ENCODE measurements at places on chromosomes 3 and 15.

DNA sequence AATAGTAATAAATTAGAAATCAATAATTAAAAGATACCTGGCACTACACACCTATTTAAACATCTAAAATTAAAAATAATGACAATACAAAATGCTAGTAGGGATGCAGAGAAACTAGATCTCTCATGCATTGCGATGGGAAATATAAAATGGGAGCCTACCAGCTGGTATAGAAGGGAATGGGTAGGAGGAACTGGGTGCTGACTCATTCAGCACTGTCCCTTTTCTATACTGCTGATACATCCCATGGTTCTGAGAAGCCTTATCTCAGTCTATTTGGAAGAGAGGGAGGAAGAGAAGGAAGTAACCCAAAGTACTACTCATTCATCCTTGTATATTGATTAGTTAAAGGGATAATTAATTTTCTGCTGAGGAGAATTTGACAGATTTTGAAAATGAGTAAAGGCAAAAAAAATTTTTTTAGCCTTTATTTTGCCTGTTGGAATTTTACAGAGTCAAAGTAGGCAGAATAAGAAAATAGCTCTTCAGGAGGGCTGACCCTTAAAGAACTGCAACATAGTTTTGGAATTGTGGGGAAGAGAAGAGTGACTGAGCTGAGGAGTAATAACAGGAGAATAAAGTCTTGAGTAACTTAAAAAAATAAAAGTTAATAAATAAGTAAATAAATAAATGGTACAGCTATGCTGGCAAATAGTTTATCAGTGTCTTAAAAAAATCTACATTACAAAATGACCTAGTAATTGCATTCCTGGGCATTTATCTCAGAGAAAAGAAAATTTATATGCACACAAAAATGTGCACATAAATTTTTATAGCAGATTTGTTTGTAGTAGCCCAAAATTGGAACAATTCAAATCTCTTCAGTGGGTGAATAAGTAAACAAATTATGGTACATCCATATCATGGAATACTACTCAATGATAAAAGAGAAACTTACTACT lies 15.3 kb upstream of the BHLHE40 start:
- DNase-seq: no peak

DNA sequence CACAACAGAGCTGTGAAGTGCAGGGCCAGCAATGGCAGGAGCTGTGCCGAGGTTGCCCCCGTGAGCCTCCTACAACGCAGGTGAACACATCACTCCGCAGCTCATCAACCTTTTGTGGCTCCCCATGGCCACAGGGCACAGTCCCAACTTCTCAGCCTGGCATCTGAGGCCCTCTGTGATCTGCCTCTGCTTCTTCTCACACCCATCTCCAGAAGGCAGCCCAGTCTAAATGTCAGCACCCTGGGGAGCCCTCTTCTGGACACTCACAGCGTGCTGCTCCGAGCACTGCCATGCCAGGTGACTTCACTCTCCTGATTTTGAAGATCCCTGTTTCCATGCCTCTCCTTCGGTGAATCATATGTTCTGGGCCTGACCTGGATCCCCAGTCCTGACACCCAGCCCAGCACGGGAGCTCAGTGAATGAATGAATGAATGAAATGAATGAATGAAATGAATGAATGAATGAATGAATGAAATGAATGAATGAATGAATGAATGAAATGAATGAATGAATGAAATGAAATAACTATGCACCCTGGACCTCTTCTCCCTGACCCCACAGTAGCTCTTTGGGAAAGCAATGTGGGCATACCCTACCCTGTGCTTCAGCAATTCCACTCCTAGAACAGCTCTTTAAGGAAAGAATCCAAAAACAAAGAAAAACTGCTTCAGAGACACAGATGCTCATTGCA lies 17.9 kb upstream of the SKIC8 start:
- no peak for DNase-seq

- DNase-seq: peak; percentile 62
These were observed at the start of gene SV2B for GRCh38 chr15:91099995-91100813. Gene SV2B (plus strand): TSS chr15:91100257. CDS start chr15:91226264, 126,007 bp downstream.

DNA sequence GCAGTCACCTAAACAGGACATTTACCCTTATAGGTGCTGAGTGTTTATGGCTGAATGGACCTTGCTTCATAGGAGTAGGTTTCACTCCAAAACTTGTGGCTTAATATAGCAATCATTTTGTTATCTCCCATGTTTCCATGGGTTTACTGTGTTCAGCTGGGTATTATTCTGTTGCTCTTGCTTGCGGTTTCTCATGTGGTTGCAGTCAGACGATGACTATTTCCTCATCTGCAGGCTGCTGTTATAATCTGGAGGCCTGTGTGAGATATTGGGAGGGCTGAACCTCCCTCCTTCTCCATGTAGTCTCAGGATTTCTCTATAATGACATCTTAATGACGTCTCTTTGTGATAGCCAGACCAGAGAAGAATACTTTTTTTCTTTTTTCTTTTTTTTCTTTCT lies 98.1 kb downstream of the ZPLD1 start:
- DNase-seq: no peak

- no peak for DNase-seq
These were observed 179.6 kb downstream of the ADAMTSL3 start for GRCh38 chr15:83833569-83833968.

DNA sequence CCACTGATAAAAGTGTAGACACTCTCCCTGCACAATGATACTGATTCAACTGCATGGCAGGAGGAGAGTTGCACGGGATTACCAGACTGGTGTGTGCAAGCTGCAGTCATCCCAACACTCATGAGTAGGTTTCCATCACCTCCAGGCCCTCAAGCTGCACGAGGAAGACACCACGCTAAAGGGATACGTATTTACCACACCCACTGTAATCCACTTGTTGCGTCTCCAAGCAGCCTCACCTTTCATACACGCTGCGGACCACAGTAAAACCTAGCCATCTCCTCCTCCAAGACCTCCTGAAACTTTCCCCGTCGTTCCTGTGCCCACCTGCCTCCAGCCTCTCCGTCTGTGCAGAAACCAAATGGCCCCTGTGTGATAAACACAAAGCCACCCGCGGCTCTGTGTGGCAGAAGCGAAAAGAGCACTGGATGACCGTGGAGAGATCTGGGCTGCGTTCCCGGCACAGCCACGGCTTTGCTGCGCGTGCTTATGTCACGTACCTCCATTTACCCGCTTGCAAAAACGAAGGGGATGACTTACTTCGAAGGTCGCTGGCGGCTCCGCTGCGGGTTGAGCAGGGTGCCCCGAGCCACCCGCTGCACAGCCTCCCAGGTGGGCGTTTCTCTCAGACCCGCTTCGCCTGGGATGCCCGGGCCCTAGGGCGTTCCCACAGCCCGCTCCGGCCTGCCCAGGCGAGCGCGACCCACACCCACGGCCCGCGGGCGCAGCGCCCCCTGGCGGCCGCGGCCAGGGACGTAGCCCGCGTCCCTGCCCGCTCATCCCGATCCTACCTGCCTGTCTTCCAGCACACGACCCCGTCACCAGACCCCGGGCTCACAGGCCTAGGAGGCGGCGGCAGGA lies 643 bp downstream of the ABCC5 start:
- DNase-seq: peak; percentile 66

GRCh38 chr3:112132975-112133448 lies at the start of gene GCSAM:
Gene GCSAM (minus strand): TSS chr3:112133248. CDS start chr3:112133120, 128 bp downstream.
- peak; percentile 76 for DNase-seq

DNA sequence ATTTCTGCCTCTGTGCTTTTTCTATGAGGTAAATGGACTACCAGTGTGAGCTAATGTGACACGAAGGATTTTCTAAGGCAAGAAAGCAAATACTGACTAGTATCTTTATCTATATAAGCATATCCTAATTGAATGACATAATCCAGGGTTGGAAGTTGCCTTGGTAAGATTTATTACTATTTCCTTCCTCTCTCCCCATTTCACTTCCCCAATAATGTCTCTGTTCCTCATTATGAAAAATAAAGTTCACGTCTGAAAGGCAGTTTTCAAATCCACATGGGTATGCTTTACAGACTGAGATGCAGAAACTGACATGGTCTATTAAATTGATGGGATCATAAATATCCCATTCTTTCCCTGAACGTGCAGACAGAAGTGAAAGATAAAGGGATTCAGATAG lies 86.0 kb downstream of the DTWD1 start:
- DNase-seq: no peak

DNA sequence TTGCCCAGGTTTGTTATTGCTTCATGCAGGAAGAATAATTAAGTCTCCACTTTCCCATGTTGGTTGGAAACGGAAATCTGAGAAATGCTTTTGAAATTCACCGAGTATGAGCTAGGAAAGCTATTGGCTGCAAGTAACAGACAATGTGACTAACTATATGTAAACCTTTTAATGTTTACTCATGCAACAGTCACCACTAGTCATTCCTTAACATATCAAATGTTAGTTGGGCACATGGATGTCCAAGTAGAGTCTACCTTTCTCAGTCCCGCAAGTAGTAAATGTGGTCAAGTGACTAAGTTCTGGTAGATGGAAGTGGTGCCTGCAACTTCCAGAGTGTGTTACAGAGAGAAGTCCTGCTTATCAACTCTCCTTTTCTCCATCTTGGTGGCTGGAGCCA lies 52.5 kb downstream of the KLF15 start:
- DNase-seq: peak; percentile 10

GRCh38 chr3:71885006-71885405 lies 100.1 kb upstream of the PROK2 start:
- DNase-seq: no peak

GRCh38 chr15:36691579-36692357 lies 112.3 kb downstream of the CDIN1 start:
- DNase-seq: no peak

GRCh38 chr3:2420919-2421318 lies 322.3 kb downstream of the CNTN4 start:
- no peak for DNase-seq

- no peak for DNase-seq
These were observed 1085.2 kb upstream of the CADM2 start for GRCh38 chr3:83873550-83873949.

- DNase-seq: no peak
These were observed 274.8 kb upstream of the TRIM42 start for GRCh38 chr3:140403079-140403478.

- DNase-seq: no peak
These were observed 141.6 kb downstream of the ECT2 start for GRCh38 chr3:172892158-172892557.

- DNase-seq: no peak
These were observed 51.0 kb downstream of the CACNA1D start for GRCh38 chr3:53545310-53545995.

DNA sequence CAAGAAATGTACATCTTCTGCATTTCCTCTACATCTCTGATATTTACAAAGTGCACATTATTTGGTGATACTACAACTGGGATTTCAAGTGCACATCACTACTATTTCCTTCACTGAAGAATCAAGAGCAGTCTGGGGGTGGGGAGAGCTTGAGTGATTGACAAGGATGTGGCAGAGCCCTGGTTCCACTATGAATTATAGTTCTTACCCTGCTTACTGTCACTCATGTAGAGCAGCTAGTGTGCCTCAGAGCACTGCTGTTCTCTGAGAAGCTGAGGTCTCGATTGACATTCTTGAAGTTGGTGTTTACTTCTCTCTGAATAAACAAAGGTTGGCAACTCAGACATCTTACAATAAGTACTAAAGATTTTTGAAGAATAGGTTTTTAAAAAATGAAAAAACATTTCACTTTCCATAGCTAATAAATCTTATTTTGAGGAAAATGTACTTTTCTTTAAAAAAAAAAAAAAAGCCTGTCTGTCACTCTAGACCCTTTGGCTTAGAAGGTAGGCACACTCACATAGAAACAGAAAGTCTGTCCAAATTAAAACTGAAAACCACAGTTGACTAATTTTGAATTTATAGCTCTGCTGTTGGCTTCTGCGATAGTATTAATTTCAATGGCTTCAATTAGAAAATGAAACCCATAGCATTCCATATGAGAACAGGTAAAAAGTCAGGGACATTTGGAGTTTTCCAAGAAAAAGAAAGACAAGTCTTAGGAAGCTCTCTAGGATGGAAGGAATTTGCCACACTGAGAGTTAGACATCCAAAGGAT lies 5.6 kb downstream of the GREM1 start:
- DNase-seq: no peak

- DNase-seq: no peak
These were observed 105.9 kb upstream of the MLF1 start for GRCh38 chr3:158465074-158465473.

DNA sequence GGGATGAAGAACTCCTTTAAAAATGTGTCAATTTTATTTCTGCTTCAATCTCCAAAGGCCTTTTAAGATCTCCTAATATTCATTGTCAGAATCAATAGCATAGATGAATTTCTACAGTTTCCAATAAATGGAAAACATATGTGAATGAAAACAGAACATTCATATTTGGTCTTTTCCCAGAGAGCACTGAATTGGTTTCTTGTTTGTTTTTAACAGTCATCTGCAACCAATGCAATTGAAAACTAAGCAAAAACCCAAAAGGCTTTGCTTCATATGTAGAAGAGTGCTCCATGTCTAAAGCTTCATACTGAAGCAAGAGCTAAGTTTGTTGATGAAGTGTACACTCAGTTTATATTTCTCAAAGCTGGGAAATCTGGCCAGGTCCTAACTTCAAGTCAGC lies 426.5 kb upstream of the CDIN1 start:
- DNase-seq: no peak

DNA sequence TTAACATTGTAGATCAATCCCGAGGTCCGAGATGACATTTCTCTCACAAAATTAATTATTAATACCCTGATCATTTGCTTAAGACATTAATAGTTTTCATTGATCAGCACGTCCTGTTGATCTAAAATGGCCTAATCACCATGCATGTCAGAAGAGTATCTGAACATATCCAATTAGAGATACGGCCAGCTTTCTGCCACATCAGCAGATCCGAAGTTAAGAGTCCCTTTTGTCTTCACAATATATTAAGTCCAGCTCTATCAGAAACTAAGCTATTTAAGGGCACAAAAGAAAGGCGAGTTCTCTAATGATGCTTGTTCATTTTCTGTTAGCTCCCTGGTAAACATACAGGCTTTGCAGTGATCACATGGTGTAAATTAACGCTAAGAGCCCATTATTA lies 470.3 kb downstream of the CNTN4 start:
- no peak for DNase-seq
